Upper lobe of left lung (tissue), 6 donors: ENCODE measurements at places on chromosomes 2 and 18. TPM values are rescaled to one million over a fixed set of nuclear protein-coding genes. Genes with fewer than 3 reads are reported as not detected.

The ERFE gene
- 0.30 TPM for total RNA-seq

The MPPE1 gene
- 114 TPM for total RNA-seq

The CCDC178 gene
- not detected for total RNA-seq

The GPBAR1 gene
- total RNA-seq: 6.4 TPM

The NEDD4L gene
- total RNA-seq: 148 TPM

The MROH2A gene
- total RNA-seq: not detected

The ANKRD30BL gene
- total RNA-seq: not detected

The SRD5A2 gene
- 0.64 TPM for total RNA-seq

The LYPD1 gene
- total RNA-seq: 0.89 TPM

The DOCK10 gene
- total RNA-seq: 40.8 TPM

The G6PC2 gene
- not detected for total RNA-seq

The KLHL30 gene
- total RNA-seq: 1.1 TPM
